ENCODE measurements at places on chromosomes 11 and 22.

DNA sequence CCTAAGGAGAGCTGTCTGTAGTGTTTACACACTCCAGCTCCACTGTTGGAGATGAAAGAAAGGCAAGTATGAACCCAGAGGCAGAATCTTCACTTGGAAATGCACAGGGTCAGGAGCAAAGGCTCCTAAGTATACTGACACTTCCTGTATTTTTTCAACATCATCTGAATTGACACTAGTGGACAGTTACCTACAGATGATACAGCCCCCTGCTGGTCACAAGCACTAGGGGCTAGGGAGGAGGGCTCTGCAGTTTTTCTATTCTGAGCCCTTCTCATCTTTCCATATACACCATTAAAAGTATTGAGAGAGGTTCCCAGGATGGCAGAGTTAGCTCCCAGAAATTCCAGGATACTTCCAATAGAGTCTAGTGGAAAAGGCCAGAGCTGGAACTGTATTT, 290.3 kb upstream of the API5 start:
- peak; percentile 53 for DNase-seq

DNA sequence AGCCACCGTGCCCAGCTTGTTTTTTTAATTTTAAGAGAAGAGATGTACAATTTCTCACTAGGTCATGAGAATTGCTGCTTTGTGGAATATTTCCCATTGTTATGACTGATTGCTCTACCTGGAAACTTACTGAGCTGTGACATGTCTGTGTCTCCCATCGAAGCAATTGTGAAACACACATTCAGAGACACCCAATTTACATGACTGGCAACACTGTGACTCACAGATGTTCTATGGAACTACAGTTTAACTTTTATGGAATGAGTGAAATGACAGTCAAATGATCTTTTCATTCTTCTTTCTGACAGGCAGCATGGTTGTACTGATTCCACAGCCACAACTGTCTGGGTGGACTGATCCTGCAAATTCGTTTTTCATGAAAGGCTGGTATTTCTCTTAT, 32.3 kb downstream of the ELF5 start:
- no peak for DNase-seq

DNA sequence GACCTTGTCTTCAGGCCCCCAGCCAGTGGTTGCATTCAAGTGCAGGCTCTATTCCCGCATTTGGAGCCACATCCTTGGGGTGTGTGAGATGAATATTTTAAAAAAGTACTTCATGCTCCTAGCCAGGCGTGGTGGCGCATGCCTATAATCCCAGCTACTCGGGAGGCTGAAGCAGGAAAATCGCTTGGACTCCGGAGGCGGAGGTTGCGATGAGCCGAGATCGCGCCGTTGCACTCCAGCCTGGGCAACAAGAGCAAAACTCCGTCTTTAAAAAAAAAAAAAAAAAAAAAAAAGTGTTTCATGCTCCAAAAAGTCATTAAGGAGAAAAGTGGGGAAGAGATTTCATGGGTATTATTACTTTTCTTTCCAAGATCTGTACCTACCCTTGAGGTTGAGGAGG, 18.0 kb downstream of the SCUBE1 start:
- no peak for DNase-seq

- no peak for DNase-seq
Observed at GRCh38 chr22:20652582-20652981, 121.3 kb upstream of the SERPIND1 start.

DNA sequence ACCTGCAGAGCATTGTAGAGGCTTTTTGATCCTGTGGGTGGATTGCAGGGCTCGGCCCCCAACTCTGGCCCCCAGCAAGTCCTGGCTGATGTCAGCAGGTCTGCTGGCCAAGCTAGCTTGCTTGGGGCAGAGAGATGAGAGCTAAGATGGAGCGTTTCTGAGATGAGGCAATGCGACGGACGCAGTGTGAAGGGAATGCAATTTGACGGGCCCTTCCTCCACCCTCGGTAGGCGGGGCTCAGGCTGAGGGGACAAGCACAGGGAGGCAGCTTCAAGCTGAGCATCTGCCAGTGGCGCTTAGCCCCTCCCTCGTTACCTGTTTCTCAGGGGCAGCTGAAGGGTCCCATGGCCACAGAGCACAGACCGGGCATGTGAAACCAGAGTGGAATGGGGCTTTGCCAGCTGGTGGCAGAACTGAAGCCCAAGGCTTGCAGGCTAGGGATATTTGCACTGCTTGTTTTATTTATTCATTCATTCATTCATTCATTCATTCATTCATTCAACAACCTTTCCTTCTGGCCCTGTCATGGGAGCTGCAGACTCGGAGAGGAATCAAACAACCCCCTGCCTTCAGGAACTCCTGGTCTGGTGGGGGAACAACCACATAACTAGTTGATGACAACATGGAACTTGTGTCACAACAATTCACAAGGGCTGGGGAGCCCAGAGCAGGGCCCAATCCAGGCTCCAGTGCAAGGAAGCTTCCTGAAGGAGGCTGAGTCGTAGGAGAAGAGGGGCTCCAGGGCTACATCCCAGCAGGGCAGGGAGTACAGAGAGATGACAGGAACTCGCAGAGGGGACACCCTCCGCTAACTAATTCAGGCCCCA, 66.8 kb downstream of the THAP12 start:
- DNase-seq = no peak
